Posterior vena cava (tissue), 2 donors: ENCODE measurements at places on chromosomes 4 and X.

DNA sequence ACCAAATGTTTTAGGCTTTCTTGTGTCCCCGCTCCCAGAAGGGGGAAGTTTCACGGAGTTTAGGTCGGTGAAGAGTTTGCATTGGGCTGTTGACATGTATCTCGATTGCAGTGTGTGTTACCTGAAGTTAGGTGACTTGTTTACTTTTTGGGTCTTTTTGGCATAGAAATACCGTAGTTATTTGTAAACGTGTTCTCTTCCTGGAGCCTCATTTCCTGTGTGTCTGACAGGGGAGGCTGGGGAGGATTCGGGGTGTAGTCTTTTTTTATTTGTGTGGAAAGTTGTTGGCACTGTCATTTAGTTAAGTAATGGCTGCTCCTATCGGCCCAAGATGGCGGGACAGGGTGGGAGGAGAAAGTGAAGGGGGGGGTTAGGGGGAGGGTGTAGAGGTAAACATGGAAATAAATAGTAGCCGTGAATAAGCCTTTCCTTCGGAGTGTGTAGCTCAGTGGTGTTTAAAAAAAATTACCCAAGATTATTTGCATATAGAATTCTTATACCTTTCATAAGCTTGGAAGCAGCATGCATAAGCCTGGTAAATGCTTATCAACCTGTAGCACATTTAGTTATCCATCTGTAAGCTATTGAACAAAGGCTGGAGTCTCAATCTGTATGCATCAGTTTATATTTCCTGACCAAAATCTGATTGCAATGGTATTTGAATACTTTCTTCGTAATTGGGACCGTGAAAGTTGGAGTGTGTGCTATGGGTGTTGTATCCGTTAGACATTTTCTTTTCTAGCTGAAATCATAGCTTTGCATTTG lies 1.6 kb downstream of the KDM6A start:
- DNase-seq = no peak

DNA sequence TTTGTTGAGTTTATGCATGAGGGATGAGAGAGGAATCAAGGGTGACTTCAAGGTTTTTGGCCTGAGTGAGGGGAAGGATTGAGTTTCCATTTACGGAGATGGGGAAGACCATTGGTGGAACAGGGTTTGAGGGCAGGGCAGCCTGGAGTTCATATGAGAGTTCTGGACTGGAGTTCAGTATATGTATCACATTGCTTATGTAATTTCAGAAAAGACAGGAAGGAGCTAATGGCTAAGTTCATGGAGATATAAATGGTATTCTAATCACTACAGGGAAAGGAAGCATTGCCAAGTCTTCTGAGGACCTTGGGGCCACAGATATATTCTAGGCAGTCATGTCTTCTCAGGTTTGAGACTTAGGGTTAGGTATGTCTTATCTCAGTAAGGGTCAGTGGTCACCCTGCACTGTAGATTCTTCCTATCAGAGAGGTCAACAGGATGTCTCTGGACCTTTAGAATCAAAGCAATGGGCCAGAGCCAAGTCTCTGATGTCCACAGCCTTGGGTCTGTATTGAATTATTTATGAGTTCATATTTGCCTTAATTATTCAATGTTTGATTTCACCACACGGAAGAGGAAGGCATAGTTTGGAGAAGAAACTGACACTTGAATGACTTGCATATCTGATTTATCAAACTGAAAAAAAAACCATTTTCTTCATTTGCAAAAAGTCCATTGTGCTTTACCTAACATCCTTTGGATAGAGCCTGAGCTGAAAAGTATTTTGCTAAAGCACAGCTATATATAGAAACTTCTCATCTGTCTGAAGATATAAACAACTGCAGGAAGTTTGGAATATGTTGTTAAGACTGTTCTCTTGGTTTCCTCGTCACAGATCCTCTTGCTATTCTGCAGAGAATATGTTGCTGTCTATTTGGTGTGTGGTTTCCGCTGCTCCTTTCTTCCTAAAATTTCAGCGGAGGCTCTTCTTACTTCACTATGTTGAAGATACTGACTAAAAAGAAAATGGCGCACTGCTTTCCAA lies 139.5 kb downstream of the PDGFRA start:
- DNase-seq = no peak

DNA sequence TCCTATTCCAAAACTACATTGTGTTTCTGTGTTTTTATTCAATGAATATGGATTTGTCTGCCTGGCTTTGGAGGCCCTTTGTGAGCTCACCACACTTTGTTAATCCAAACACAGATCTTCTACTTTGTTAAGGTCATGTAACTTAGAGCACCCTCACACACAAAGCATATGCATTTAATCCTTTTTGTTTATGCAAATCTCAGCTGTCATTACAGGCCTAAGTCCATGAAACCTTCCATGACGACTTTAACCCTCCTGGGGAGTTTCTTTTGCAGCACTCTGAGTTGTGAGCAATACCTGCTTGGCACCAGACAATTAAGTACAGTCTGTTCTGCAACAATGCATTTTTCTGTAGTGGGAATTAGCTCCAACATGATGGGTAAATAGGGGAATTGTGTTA lies 14.9 kb downstream of the CCSER1 start:
- no peak for DNase-seq

- DNase-seq = no peak
These were observed 650.0 kb upstream of the HTR2C start for GRCh38 chrX:113933931-113934330.

DNA sequence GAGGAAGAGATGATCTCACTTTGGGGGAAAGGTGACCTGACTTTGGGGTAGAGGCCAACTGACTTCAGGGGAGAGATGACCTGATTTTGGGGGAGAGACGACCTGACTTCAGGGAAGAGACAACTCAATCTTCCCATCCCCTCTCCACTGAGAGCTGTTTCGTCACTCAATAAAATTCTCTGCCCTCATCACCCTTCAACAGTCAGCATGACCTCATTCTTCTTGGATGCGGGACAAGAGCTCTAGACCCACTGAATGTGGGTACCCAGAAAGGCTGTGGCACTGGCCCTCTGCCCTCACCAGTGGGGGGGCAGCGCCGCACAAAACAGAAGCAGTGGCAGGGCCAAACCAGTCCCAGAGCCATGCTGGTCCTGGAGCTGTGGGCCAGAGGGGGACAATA lies 34.6 kb downstream of the ATXN3L start:
- DNase-seq = no peak

DNA sequence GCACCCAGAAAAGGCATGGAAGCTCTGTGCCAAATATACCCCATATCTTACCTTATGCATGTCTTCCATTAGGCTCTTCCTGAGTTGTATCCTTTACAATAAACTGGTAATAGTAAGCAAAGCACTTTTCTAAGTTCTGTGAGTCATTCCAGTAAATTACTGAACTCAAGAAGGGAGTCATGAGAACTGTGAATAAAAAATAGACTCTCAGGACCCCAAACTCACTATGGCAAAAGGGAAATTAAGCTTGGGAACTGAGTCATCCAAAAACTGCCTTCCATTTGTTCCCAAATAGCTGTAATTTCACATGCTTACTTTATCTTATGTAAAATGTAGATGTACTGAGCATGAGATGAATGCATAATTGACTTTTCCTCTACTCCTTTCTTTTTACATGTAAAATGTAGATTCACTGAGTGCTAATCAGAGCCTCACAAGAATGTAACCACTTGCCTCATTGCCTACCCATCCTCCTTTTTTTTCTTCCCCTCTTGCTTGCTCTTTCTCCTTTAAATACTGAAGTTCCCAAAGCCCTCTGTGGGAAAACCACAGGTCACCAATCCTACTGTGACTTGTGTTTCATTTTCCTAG lies 8.1 kb downstream of the TCEAL3 start:
- DNase-seq = no peak

DNA sequence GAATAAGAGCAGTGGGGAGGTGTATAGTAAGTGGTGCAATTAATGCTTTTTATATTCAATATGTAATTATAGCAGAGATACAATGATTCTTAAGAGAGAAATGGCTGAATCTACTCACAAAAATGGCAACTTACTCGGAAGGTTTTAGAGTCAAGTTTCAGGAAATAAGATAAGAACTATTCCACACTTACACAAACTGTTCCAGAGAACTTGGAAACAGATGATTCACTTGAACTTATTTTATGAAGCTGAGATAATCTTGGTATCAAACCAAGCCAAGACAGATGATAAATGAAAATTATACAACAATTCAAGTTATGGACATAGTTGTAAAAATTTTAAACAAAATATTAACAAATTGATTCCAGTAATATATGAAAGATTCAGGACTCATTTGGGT lies 311.3 kb upstream of the HS3ST1 start:
- DNase-seq = no peak

- no peak for DNase-seq
These were observed 460.7 kb upstream of the RPS6KA3 start for GRCh38 chrX:20727447-20727846.

DNA sequence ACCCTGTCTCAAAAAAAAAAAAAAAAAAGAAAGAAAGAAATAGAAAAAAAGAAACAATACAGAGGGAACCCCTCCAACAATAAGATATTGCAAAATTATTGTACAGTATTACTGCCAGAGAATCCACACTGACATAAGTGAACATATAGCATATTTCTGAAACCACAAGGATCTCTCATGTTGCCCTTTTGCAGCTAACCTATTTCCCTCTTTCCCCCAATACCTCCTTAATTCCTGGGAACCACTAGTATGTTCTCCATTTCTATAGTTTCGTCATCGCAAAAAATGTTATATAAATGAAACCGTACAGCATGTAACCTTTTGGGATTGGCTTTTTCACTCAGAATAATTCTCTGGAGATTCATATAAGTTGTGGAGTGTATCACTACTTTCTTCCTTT lies 20.0 kb upstream of the BMP2K start:
- DNase-seq = no peak

DNA sequence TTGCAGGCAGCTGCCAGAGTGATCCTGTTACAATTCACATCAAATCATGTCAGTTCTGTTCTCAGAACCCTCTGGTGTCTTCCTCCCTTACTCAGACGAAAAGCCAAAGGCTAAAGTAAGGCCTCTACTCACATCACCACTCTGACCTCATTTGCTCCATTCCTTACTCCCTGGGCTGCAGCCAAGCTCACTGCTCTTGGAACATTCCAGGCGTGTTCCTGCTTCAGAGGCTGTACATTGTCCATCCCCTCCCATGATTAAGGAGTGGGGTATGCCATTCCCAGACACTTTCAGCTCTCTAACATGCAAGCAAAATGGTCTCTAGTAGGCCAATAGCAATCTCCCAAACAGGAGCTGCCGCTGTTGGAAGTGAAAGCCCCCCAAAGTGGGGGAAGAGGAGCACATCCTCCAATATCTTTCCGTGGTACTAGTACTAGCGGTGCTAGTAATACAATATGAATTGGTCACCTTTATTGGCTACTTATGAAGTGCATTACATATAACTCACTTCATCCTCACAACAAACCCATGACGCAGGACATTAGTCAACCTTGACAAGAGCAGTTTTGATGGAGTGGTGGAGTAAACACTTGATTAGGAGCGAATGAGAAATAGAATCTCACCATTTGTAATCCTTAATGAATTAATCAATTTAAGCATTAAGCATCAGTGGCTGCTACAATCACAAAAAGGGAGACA lies 15.0 kb downstream of the GAB3 start:
- peak; percentile 85 for DNase-seq

DNA sequence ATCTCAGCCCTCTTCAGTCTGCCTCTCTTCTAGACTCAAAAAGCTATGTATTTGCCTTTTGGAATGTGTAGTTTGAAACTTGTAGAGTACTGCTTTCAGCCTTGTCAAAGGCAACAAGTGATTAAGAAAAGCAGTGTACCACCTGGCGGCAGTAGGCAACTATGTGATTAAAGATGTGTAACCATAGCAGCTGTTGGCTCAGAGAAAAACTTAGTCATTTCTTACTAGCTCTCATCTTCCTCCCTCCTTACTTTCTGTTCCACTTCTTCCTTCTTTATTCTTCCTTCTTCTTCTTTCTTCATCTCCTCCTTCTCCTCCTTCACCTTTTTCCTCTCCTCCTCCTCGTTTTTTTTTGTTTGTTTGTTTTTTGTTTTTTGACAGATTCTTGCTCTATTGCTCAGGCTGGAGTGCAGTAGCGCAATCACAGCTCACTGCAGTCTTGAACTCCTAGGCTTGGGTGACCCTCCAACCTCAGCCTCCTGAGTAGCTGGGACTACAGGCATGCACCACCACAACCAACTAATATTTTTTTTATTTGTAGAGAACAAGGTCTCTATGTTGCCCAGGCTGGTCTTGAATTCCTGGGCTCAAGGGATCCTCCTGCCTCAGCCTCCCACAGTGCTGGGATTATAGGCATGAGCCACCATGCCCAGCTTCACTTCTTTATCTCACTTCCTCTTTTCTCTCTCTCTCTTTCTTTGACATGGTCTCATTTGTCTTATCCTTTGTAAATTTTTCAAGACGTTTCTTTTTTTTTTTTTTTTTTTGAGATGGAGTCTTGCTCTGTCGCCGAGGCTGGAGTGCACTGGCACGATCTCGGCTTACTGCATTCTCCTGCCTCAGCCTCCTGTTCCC lies 32.6 kb downstream of the ABHD18 start:
- DNase-seq = no peak

- no peak for DNase-seq
These were observed 98.4 kb downstream of the ZAR1 start for GRCh38 chr4:48588230-48589097.

- no peak for DNase-seq
These were observed 488.5 kb downstream of the RPA4 start for GRCh38 chrX:97372001-97372766.

GRCh38 chr4:14771504-14772175 lies 230.6 kb upstream of the CPEB2 start:
- no peak for DNase-seq

- no peak for DNase-seq
These were observed 2.2 kb downstream of the NFKB1 start for GRCh38 chr4:102503301-102503746.

- no peak for DNase-seq
These were observed 152.8 kb upstream of the ANK2 start for GRCh38 chr4:112896609-112897190.

- peak; percentile 80 for DNase-seq
These were observed 29.5 kb downstream of the MSL3 start for GRCh38 chrX:11787564-11787963.

DNA sequence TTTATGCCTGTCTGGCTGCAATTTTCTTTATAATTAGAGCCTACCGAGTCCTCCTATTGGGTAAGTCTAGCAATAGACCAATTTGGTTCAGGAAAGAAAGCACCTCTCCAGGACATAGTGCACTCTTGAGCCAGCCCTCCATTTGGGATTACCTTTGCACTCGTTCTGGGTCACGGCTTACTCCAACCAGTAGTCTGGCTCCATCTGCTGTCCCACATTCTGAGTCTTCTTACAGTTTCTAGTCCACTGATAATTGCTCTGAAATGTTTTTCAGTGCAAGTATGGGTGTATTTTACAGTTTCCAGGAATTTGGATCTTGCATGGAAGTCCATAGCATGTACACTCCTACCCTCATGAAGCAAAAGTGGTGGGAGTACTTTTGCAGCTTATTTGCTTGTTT lies 34.8 kb upstream of the USP51 start:
- no peak for DNase-seq

- no peak for DNase-seq
These were observed 112.4 kb downstream of the PSAPL1 start for GRCh38 chr4:7322166-7322991.

- DNase-seq = no peak
These were observed 124.7 kb downstream of the GPAT3 start for GRCh38 chr4:83660578-83660977.

GRCh38 chrX:50386520-50386919 lies 84.1 kb downstream of the DGKK start:
- no peak for DNase-seq
